Hepatic stellate cell (primary cell): ENCODE measurements at places on chromosomes 4 and X.

DNA sequence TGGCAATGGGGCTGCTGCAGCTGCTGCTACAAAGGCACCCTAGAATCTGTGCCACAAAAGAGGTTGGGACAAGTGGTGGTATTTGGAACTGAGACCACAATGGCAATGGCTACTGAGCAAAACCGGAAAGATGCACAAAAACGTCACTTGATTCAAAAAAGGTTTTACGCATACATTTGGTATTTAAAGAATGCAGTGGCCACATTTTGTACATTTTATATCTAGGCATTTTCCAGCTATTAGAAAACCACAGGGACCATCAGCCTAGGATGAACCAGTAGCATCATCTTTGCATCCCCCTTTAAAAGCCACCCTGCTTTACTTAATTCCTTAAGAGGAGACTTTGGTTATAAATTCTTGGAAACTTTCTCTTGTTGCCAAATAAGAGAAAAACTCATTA, 104.8 kb upstream of the CXCL13 start:
- no peak for DNase-seq

GRCh38 chr4:39451423-39452023, 7.2 kb downstream of the RPL9 start:
- no peak for DNase-seq

DNA sequence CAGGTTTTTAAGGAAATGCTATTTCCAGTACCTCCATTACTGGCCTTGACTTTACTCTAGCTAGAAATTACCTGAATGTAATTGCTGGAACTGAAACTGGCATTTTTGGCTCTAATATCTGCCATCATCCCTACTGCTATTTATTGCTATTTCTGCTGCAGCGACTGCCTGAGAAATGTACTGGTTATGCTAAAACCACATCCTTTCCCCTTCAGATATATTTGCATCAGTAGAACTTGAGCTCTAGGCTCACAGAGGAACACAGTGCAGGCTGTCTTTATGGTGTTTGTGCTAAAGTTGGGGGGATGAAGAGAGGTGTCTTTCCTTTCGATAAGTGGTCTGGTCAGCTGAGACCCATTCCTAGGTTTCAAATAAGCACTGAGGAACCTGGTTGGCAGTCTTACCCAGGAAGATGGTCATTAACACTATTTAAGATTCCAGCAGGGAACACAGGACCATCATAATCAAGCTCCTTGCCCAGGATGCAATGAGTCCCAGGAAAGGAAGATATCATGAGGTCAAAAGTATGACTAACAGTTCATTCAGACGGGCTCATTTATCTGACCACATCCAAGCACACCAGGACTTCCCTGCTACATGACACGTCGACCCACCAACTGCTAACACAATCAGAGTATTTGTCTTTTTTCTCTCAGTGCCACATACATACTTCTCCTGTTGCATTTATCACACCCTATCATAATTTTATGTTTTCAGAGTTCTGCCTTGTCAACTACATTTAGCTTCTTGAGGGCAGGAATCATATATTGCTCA, 137.4 kb downstream of the GABRA3 start:
- no peak for DNase-seq

DNA sequence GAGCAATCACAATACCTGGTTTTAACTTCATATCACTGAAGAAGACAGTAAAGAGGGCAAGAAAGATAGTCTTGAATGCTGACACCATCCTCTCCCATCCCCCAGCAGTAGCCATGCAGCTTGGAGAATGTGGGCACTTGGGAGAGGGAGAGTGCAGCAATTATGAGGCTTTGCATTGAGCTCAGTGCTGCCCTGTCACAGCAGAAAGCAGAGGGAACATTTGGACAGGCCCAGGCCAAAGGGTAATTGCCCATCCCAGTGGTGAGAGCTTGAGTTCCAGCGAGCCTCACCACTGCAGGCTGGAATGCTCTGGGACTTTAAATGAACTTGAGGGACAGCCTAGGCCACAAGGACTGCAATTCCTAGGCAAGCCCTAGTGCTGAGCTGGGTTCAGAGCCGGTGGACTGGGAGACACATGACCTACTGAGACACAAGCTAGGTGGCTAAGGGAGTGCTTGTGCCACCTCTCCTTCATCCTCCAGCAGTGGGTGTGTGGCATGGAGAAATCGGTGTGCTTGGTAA, 36.3 kb downstream of the CORIN start:
- no peak for DNase-seq

- no peak for DNase-seq
Observed at GRCh38 chr4:106695501-106696262, 327.1 kb upstream of the GIMD1 start.

GRCh38 chrX:17580539-17581152, 156.6 kb upstream of the SCML1 start:
- DNase-seq: peak; percentile 35

DNA sequence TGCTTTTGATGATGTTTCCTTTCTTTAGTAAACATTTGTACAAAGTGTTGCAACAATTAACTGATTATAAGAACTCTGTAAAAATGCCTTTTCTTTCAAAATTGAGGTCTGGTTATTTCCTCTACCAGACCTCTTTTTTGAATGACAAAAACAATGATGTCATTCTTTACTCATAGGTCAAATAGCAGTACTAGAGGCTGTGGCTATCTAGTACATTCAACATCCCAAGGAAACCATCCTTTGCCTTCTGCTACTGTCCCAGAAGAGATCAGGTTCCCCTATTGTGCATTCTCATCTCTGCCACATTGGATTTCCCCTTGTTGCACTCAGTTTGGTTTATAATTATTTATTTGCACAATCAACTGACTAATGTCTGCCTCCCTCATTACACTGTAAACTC, 19.1 kb upstream of the MAD2L1 start:
- DNase-seq: no peak

DNA sequence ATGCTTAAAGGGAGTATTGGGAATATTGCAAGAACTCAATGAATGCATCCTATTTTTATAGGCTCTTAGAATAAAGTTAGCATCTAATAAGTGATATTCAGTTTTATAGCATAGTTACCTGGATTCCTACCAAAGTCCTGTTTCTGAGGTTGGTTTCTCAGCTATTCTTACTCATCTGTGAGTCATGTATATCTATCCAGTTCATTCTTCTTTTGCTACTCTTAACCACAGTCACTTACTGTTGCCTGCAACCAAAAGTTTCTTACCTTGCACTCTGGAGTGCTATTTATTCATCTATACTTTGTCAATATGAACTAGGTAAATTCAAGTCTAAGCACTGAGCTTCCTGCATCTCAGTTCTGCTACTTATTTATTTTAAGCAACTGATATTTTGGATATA, 322.5 kb downstream of the HS3ST1 start:
- DNase-seq: no peak
